Fibroblast of skin of abdomen (primary cell): ENCODE measurements at places on chromosomes 3 and 15.

DNA sequence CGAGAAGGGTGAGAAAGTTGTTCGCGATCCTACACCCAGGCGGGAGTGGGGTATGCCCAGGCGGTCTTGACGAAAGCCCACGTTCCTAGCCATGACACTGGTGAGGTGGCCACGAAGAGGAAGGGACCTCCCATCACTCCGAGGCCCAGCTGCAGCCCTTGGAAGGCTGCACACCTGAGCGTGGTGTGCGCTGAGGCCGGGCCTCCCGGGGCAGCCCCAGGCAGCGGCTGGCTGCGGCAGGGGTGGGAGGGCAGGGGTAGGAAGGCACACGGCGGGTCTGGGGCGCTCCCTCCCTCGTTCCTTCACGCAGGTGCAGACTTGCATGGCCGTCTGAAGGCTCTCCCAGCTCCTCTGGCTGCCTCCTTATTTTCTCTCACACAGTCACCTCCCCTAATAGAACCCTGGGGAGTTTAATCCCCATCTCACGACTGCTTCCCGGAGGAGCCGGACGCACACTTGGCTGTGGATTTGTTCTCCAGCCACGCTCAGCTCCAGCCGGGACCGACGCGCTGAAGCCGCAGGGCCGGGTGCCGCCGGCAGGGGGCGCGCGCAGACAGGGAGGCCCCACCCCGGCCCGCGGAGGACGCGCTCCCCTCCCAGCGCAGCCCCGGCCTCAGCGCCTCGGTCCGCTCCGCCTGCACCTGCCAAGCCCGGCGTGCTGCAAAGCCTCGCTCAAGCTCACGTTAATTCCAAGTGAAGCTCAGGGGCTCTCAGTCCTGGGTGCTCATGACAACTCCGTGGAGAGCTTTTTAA is 37.8 kb upstream of the MUC4 start:
- peak; percentile 27 for DNase-seq

GRCh38 chr15:93929375-93930094 is 301.8 kb upstream of the MCTP2 start:
- peak; percentile 99 for DNase-seq

DNA sequence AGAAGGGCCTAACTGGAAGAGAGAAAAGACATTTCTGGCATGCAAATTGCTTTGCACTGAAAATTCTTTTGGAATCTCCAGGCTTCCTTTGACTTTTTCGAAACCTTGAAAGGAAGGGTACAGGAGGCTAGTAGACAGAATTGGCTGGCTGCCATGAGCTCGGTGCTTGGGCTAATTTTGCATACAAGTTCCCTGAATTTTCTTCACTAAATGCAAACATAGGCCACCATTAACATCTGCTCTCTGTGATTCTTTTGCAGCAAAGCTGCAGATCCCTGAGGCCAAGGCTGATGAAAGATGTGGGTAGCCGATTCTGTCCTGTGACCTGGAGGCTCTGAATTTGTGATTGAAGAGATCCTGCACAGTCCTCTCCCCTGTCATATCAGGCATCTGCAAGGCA is 247.8 kb upstream of the MCTP2 start:
- peak; percentile 66 for DNase-seq

DNA sequence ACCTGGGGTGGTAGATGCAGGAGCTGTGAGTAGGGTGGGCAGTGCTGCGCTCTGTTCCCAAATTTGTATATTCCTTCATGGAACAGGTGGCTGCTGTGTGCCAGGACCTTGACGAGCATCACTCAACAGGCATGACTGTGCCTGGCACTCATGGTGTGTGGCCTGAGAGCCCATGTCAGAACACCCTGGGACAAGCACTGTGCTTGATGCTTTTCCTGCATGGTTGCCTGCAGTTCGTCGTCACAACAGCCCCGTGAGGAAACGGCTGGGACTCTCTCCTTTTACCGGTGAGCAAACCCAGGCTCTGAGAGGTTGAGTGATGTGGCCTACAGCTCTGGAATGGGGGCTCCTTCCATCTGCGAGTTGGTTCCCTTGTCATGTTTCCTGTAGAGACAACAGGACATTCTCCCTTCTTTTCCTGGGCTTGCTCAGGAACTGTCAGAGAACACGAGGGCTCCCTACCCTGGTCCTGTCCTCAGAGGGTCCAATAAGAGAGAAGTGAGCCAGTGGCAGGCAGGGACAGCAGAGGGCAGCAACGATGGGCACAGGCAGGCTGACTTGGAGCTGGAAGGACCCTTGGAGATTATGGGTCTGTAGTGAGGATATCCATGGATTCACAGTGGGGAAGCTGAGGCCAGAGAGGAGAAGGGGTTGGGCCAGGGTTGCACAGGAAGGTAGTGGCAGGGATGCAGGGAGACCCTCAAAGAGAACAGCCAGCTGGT is 37.4 kb downstream of the PRKCD start:
- no peak for DNase-seq

GRCh38 chr3:24348348-24348747 is 146.3 kb downstream of the THRB start:
- no peak for DNase-seq

DNA sequence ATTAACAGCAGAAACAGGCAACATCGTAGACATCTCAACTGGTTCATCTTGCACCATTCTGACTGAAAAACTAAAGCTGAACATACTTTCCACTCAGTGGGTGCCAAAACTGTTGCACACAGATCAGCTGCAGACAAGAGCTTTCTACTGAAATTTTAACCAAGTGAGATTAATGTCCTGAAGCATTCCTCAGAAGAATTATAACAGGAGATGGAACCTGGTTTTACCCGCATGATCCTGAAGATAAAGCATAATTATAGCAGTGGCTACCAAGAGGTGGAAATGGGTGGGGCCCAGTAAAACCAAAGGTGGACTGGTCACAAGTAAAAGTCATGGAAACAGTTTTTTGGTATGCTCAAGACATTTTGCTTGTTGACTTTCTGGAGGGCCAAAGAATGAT is 858.8 kb downstream of the FHIT start:
- DNase-seq = no peak

- no peak for DNase-seq
These were observed 31.7 kb downstream of the GRIP2 start for GRCh38 chr3:14508505-14508819.

GRCh38 chr3:115576325-115576875 is 46.9 kb upstream of the GAP43 start:
- no peak for DNase-seq

DNA sequence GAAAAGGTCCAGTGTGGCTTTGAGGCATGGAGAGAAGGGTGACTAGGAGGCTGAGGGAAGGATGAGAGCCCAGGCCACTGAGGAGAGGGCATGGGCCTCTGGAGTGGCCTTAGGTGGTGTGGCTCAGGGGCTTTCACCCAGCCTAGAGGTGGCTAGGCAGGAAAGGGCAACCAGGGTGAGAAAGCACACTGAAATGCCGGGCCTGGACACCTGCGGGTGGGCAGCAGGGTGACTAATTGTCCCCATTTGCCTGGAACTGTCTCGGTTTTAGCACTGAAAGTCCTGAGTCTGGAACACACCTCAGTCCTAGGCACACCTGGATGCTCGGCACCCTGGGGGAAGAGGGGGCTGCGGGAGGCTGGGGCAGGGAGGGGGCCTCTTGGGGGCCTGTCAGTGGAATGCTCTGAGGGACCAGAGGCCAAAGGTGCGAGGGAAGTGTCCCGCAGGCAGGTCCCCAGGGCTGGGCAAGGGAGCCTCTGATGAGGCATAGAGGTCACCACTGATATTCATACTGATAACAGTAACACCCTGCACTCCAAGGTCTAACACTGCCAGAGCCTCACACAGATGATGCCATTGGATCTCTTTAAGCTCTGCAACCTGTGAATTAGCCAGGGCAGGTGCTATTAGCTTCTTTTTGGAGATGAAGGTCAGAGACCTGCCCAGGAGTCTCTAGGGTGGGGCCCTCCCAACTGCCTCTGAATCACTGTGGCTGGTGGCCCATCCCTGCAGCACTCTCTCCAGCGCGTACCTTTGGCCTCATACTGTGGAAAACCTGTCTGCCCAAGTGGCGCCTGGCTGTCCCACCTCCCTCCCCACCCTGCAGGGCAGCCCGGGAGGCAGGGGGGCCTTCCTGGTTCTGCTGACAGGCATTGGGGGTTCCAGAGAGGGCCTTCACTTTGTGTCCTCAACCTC is 3.0 kb upstream of the PHGR1 start:
- DNase-seq = no peak

GRCh38 chr3:3503411-3503810 is 295.8 kb upstream of the LRRN1 start:
- peak; percentile 81 for DNase-seq

GRCh38 chr15:61994216-61994615 is 66.0 kb downstream of the VPS13C start:
- peak; percentile 77 for DNase-seq

DNA sequence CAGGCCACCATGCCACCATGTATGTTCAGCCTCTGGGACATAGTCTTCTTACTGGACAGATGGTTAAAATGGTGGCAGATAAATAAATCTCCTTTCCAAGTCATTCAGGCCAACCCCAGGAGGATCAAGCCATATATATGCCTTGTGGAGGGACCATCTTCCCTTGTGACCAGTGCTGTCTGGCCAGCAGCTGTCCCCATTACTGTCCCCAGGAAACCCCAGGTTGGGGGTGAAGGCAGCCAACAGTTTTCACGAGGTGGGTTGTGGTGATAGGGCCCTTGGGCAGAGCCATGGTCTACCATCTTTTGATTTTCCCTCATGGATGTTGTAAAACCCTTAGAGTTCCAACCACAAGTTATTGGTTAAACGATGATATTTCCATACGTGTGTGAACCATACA is 48.7 kb upstream of the PCSK6 start:
- DNase-seq = no peak
